Activated CD4-positive, CD25-positive, alpha-beta regulatory T cell treated with anti-CD3 and anti-CD28 coated beads, Interleukin-2, amount 50 U/mL, for 16 hours (primary cell): ENCODE measurements at places on chromosomes 6 and 20.

- no peak for DNase-seq
Measured at GRCh38 chr6:527989-528673, 128.8 kb downstream of the HUS1B start.

DNA sequence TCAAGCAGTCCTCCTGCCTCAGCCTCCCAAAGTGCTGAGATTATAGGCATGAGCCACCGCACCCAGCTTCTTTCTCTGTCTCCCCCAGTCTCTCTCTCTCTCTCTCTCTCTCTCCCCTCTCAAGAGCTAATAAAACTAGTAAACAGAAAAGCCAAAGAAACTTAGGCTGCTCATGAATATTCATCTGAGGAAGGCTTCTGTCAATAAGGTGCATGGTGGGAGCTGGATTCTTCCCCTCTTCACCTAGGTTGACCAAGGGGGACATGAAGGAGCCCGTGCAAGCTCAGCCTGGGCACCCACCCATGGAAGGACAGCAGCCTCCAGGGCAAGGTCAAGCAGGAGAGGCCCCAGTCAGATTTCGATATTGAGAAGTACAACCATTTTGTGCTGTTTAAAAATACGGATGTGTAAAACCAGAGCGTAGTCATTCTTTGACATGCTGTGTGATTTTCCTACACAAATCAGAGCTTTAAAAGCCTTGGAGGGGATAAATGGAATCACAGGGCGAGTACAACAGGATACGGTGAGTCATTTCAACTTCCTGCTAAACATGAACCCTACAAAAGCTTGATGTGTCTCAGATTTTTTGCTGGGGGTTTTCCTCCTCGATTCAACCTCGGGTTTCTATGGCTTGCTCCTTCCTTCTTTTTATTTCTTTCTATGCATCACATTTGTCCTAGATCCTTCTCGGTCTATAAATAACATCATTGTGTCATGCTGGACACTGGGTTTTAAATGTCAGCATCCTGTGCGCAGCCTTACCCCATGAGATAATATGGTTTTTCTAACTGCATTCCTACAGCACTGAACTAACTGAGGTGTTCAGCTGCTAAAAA, 368.9 kb upstream of the JARID2 start:
- no peak for DNase-seq

- DNase-seq: no peak
Measured at GRCh38 chr20:15740046-15740775, 833.0 kb downstream of the KIF16B start.

- no peak for DNase-seq
Measured at GRCh38 chr6:113291751-113292445, 565.2 kb upstream of the MARCKS start.

- DNase-seq: no peak
Measured at GRCh38 chr20:35974256-35974655, 5.9 kb downstream of the CNBD2 start.
